ENCODE measurements at places on chromosomes 16 and 17.
A peak's percentile ranks its signal among the peaks of the same experiment; 100 is the strongest.

- no peak for DNase-seq
Observed at GRCh38 chr17:17224137-17224536, 12.8 kb downstream of the FLCN start.

DNA sequence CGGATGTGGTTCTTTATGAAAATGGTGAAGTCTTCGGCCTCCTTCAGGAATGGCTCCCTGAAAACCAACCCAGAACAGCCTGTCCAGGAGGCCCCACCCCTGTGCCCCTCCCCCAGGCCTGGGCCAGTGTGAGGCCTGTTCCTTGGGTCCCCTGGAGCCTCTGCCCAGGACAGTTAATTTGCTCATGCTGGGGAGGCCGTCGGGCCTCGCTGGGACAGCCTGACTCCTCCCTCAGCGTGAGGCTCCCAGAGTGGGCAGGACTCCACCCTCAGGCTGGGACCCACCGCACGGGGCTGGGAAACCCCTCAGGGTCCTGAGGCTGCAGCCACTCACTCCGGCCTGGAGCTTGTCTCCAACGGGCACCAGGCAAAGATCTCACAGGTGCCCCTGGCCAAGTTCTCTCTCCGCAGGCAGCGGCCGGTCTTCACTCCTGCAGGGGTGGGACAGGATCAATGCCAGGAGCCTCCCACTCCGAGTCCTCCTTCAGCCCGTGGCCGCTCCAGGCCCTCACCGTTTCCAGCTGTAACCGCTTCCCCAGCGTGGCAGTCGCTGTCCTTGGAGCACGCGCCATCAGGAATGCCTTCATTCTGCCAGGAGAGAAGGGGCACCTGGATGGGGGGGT, 5.8 kb downstream of the P2RX5 start:
- no peak for DNase-seq

DNA sequence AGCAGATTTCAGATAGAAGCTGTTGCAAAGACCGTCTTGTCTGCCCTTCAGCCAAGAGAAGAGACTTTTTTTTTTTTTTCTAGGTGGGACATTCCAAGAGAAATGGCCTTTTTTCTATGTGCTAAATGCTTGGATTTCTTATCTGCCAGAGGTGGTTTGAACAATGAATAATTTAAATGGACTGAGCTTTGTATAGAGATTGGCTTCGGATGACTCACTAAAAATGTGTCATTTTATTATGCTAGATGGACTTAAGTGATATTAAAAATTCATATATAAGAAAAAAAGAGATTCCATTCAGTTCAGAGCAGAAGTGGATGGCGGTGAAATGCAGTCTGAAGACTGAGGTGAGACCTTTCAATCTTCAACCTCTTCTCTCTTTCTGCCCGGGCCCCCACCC, 58.4 kb downstream of the MEAK7 start:
- no peak for DNase-seq

GRCh38 chr17:76139801-76140660, 1.0 kb downstream of the FOXJ1 start:
- no peak for DNase-seq

DNA sequence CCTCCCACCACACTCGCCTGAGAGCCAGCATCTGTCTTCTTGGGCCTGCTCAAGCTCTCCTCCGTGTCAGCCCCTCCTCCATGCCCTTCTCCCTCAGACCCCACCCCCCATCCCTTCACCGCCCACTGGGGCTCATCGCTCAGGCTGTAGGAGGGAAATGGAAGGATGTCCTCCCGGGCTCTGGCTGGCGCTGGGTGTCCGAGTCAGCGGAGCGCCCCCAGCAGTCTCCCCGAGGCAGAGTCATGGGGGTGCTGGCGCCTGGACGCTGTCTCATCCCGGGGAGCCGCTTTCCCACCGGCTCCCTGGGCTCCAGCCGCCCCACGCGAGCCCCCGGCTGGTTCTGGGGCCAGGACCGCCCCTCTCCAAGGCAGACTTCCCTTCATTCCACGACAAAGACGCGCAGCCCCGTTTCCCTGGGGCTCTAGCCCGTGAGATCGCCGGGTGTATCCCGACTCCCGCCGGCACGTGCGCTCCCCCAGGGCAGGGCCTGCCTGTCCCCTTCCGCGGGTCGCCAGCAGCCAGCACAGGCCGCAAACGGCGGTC, 428 bp upstream of the ANTKMT start:
- DNase-seq = peak; percentile 75

GRCh38 chr17:54983260-54983659, 14.7 kb downstream of the STXBP4 start:
- no peak for DNase-seq

GRCh38 chr17:37643118-37643766, at the start of gene DDX52:
Gene DDX52 (minus strand): TSS chr17:37643446. CDS start chr17:37643420, 26 bp downstream.
- peak; percentile 89 for DNase-seq

DNA sequence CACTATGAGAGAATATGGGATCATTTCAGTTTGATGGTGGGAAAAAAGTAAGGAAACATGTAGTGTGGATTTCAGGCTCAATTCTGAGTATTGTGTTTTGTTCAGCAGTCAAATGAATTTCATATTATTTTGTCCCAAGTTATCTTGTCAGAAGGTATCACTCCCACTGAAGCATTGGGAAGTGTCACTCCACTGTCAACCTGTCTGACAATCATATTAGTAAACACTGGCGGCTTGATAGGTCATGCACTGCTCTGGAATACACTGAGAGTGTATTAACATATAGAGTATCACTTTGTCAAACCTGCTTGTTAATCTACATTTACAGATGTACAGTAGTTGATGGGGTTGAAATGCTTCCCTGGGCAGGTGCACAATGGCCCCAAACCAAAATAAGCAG, 203.6 kb downstream of the HS3ST3A1 start:
- DNase-seq = no peak

GRCh38 chr16:87721622-87722585, 43.9 kb downstream of the KLHDC4 start:
- DNase-seq = no peak

GRCh38 chr16:31111881-31112466, 3.8 kb downstream of the BCKDK start:
- no peak for DNase-seq

DNA sequence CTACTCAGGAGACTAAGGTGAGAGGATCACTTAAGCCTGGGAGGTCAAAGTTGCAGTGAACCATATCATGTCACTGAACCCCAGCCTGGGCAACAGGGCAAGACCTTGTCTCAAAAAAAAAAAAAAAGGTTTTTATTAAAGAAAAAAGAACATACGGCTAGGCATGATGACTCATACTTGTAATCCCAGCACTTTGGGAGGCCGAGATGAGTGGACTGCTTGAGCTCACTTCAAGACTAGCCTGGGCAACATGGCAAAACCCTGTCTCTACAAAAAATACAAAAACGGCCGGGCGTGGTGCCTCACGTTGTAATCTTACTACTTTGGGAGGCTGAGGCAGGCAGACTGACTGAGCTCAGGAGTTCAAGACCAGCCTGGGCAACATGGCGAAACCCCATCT, 38.4 kb downstream of the RANBP10 start:
- DNase-seq = no peak

DNA sequence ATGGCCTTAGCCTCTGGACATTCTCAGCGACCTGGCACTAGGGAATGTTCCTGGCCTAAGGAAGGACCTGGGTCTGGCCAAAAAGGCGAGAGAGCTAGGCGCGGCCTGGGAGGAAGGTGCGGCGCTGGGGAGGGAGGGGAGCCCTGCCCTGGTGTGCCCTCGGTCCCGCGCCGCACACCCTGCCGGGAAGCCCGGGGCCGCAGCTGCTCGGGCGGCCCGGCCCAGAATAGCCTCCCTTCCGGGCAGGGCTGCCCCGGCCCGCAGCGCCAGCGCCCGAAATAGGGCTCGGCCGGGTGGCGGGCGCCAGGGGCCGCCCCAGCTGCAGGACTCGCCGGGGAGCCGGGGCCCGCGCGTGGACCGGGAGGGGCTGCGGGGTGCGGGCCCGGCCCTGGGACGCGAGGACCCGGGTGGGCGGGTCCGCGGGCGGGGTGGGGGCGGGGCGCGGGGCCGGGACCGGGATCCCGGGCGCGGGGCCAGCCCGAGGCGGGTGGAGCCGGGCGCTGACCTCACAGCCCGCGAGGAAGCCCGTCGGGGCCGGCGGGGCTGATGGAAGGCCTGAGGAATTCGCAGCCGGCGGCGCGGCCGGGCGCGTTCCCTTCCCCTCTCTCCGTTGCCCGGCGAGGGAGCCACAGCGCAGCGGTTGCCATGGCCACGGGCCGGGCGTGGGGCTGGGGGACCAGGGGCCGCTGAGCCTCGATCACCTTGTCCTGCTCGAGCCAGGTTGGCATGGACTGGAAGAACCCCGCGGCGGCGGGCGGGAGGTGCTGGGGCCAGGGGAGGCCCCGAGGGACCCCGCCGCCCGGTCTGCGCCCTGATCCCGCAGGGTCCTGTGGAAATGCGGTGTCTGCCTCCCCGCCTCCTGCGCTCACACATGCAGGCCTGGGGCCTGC, 18.1 kb downstream of the SOCS3 start:
- peak; percentile 82 for DNase-seq

DNA sequence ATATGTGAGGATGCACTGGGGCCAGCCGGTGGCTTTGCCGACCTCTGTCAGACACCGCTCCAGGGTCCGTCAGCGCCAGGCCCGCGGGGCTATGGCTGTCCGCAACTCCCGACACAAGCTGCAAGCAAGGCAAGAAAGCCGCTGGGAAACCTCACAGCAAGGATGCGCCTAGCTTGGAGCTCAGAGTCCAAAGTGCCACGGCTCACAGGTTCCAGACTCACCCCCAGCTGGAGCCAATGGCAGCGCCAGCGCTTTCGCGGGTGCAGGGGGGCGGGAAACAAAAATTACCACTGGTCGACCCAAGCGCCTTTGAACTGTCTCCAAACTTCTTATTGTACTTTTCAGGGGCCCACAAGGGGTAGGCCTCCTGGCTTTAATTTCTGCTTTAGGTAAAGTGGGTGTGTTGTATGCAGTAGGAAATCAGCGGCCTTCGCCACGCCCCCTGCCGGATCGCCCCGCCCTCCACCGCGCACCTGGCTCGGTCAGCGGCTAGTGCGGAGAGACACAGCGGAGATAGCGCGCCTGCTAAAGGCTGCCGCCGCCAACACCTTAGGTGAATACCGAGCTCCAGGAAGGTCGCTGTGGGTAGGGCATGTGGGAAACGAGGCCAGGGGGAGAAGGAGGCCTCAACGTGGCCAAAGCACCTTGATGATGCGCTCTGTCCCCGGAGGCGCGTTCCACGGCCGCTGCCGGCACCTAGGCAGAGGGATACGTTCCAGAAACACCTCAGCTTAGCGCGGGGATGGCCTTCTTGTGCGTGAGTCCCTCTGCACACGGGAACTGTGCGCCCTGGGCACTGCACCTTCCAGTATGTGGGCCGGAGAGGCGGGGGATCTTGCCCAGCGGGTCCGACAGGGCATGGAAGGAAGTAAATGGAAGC, 61.0 kb upstream of the RBL2 start:
- no peak for DNase-seq

DNA sequence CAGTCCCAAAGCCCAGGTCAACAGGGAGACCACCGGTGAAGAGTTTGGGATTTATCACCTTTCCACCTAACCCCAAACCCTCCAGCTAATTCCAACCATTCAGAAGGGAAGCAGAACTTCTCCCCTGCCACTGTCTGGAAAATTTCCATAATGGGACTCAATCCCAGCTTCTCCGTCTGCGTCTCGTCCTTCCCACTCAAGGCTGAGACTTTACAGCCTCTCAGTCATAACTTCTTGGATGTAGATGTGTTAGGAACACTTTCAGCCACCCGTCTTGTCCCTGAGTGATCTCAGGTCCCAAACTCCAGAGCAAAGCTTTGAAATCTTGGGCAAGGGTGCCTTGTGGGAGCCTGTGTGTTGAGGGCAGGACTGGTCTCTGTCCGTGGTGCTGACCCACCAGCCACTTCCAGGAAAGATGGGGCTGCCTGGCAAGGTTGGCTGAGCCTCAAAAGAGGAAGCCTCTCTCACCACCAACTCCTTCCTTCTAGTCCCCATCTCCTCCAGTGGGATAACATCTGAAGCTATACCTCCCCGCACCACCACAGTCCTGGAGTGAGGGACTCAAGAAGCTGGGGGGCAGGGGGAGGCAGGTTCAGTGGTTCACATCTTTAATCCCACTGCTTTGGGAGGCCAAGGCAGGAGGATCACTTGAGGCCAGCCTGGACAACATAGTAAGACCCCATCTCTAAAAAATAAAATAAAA, 9.3 kb downstream of the GAS2L2 start:
- no peak for DNase-seq

DNA sequence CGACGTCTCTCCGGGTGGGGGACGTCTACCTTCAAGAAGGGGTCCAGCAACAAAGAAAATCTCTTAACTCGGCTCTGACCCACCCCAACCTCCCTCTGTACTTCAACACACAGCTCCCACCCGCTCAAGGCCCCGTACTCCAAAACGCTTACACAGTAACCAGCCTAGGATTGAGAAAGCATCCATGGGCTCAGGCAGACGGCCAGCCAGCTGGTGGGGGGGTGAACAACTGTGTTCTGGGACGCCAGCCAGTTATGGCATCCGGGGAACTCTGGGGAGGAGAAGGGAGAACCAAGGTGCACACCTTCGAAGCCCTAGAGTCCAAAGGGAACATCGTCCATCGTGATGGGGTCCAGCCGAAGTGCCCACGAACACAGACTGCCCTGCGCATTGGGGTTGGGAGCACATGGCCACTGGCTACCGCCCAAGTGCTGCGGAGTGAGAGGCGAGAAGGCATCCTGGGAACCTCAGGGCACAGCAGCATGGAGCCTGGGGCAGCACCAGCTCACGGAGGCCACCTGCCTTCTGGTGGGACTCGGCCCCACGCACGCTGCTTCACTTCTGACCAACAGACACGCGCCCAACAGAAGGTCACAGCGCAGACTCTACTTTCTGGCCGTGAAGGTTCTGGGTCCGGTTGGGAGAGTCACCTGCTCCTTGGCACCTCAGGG, 14.3 kb downstream of the SLC16A3 start:
- DNase-seq = peak; percentile 78

DNA sequence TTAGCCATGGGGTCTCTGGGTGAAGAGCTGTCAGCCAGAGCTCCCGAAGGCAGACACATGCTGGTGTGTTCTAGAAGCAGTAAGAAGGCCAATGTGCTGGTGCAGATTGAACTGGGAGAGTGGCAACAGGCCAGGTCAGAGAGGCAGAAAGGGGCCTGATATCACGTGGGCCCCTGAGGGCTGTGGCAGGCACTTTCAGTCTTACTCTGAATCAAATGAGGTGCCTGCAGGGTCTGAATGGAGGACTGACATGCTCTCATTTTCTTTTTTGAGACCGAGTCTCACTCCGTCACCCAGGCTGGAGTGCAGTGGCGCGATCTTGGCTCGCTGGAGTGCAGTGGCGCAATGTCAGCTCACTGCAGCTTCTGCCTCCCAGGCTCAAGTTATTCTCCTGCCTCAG, 293.8 kb downstream of the ABCC12 start:
- DNase-seq = no peak

GRCh38 chr17:18183334-18184142, at the start of gene ALKBH5:
Gene ALKBH5 (plus strand): TSS chr17:18183828. CDS start chr17:18184244, 416 bp downstream.
- DNase-seq = peak; percentile 99

DNA sequence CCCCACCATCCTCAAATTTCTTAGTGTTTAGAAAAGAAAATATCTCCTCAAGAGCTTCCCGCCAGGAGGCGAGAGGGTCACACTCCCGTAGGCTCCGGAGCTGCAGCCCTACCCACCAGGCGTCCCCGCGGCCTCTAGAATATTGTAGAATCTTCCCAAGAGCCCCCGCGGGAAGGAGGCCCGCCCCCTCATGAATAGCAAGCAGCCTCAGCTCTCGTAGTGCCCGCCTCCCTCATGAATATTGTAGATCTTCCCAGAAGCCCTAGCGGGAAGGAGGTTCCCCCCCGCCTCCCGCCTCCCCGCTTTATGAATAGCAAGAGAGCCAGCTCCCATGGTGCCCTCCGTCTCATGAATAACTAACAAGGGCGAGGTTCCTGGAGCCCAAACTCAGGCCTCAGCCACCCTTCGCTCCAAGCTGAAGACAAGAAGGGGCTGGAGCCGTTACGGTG, at the start of gene FBXO47:
Gene FBXO47, minus strand, starts transcription at position 114 of the 449 bp plus-strand sequence. CDS start 4,378 bp downstream, outside the sequence.
- DNase-seq = peak; percentile 86

- DNase-seq = no peak
Observed at GRCh38 chr17:78202666-78203065, 11.4 kb upstream of the BIRC5 start.

- DNase-seq = no peak
Observed at GRCh38 chr16:26211542-26211941, 519.8 kb downstream of the HS3ST4 start.

Data from globus pallidus (tissue), 1 donor.